ENCODE measurements at places on chromosomes 2 and 18.

- no peaks in the 10 kb centered on the region for H3K27me3 ChIP-seq
- peaks cover under 1% of the 10 kb centered on the region for H3K36me3 ChIP-seq
- DNase-seq = no peak
- no peak overlapping the region for H3K4me3 ChIP-seq
Measured at GRCh38 chr18:8339952-8340351, 269.3 kb upstream of the RAB12 start.

DNA sequence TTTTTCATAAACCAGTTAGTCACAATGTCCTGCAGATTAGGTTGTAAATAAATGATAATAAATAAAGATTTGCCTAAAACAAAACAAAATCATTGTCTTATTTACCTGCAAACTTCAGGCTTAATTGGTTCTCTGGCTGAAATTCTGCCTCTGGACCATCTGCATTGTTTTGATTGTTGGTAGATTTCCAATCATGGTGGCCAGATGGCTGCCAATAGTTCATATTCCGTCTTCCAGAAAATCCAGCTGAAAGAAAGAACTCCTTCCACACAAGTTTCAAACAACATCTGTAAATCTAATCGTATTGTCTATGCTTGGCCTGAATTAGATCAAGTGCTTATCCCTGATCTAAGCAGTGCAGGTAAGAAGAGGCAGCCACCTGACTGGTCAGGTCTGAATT, 771.1 kb upstream of the ZEB2 start:
- no peaks in the 10 kb centered on the region for H3K36me3 ChIP-seq

GRCh38 chr2:74212702-74213410, 14.4 kb downstream of the MTHFD2 start:
- DNase-seq = no peak
- no peak overlapping the region for H3K4me3 ChIP-seq
- no peaks in the 10 kb centered on the region for H3K27me3 ChIP-seq
- peaks cover 3% of the 10 kb centered on the region for H3K4me1 ChIP-seq
- no peak overlapping the region for H3K27ac ChIP-seq

DNA sequence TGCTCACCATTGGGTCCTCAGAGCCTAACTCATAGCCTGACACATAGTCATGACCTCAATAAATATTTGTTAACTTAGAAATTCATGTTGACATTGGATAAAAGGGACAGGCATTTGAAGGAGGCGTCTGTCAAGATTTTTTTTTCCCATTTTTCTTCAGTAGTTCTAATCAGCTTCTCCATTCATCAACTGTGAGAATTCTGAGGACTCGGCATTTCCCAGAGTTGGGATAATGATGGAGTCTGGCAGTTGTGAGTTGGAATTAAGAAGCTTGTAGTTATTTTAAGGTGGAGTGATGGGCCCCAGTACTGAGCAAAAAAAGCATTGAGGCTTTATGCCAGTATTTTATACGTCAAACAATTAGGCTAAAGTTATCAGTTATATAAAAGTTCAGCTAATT, 4.6 kb downstream of the SPATS2L start:
- H3K4me3 ChIP-seq = no peak overlapping the region
- H3K27ac ChIP-seq = peak overlapping the region; percentile 75

GRCh38 chr2:189631849-189632248, 29.4 kb upstream of the ASNSD1 start:
- peaks cover 41% of the 10 kb centered on the region for H3K4me1 ChIP-seq
- no peaks in the 10 kb centered on the region for H3K36me3 ChIP-seq
- peak overlapping the region; percentile 50 for H3K27ac ChIP-seq
- no peak overlapping the region for H3K4me3 ChIP-seq
- DNase-seq = no peak

- H3K36me3 ChIP-seq = no peaks in the 10 kb centered on the region
- H3K27me3 ChIP-seq = peaks cover 4% of the 10 kb centered on the region
- H3K4me3 ChIP-seq = no peak overlapping the region
- H3K4me1 ChIP-seq = peaks cover 44% of the 10 kb centered on the region
- H3K27ac ChIP-seq = no peak overlapping the region
- DNase-seq = no peak
Measured at GRCh38 chr2:173797586-173798263, 167.4 kb downstream of the SP3 start.

- peaks cover 23% of the 10 kb centered on the region for H3K27me3 ChIP-seq
- H3K4me1 ChIP-seq = peaks cover 26% of the 10 kb centered on the region
- no peak overlapping the region for H3K4me3 ChIP-seq
- DNase-seq = no peak
Measured at GRCh38 chr2:223643309-223643708, 41.1 kb upstream of the SCG2 start.

- H3K27me3 ChIP-seq = peaks cover 80% of the 10 kb centered on the region
- no peaks in the 10 kb centered on the region for H3K36me3 ChIP-seq
- H3K27ac ChIP-seq = no peak overlapping the region
- peak; percentile 26 for DNase-seq
- H3K4me3 ChIP-seq = no peak overlapping the region
Measured at GRCh38 chr2:120424274-120424796, 78.4 kb downstream of the INHBB start.

DNA sequence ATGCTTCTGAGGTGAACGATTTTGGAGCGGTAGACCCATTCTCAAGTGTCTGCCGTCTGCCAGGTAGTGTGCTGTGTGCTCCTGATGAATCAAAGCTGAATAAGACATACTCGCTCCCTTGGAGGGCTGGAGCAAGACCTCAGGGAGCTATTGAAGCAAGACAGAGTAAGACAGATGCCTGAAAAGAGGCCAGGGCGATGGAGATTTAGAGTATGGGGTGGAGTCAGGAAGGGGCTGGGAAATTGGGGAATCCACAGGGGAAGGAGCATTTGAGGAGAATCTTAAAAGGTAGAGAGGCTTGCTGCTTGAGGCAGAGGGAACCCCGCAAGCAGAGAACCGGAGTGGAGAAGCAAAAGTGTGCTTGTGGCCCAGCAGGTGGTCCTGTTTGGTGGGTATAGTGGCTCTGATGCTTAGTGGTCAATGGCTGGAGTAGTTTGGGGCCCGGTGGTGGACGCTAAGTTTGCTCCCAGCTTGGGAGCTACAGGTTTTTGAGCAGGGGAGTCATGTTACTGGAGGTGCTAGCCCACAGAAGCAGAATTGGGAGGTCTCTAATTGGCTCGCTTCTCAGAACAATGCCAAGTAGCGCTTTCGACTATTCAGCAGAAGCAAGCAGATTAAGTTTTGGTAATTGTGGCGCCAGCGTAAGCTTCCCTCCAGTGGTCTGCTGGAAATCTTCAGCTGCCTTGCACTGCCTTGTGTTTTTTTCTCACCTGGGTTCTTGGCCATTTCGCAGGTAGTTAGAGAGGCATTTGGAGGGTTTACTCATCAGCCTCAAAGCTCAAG, 2.0 kb downstream of the CNNM4 start:
- H3K4me1 ChIP-seq = peaks cover 56% of the 10 kb centered on the region
- H3K27ac ChIP-seq = peak overlapping the region; percentile 88
- peak overlapping the region; percentile 87 for H3K4me3 ChIP-seq
- no peaks in the 10 kb centered on the region for H3K36me3 ChIP-seq
- no peaks in the 10 kb centered on the region for H3K27me3 ChIP-seq

DNA sequence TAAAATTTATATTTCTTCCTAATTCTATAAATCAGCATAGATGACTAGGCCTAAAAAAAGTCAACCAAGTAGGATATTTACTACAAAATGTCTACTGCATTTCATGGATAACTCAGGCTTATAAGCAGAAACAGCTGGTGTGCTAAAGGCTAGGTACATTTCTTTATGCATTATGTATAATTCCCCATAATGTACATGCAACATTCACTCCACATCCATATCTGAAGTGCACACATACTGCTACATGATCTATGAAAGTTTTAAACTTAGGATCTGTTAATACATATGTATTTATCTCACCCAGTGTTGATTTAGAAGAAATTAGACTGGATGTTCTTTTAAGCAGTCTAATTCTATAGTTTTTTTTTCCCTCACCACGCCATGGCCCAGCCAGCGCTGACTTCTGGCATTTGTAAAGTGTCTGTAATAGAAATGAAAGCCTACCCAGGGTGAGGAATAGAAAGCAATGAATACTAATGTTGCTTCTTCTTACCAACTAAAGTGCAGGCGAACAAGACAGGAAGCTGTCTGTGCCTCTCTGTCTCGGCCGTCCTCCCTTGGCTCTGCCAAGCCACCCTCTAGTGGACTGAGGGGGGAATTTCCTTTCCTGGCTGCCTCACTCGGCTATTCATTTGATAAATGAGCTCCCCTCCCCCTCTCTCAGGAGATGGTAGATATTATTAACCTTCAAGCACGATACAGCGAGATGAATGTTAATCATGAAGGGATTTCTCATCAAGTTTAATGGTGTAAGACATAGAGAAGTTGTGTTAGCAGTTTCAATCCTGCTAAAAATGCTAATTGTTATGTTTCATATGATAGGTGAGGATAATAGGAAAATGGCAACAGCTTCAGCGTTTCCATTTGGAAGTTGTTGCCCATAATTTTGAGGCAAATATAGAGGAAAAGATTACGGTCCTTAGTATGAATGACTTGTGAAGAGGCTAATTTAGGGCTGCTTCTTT, 384.5 kb downstream of the MTX2 start:
- H3K27me3 ChIP-seq = peaks cover 24% of the 10 kb centered on the region
- peak; percentile 50 for DNase-seq
- H3K4me3 ChIP-seq = no peak overlapping the region

DNA sequence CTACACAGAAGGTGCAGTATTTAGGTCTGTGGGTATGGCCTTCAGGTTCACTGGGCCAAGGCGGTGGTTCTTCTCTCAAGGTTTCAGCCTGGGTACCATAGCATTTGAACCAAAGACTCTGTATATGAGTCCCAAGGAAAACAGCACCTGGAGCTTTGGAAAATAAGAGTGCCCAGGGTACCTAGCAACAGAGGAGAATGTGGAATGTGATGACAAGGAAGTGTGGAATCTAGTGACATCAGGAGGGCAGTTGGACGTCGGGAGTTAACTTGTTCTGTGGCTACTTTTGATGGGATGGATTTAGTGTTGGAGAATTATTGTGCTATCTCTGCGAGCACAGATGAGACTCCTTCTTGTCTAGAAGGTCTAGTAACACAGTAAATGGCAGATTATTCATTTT, 201.2 kb downstream of the NOL4 start:
- H3K27me3 ChIP-seq = no peaks in the 10 kb centered on the region
- no peak overlapping the region for H3K27ac ChIP-seq
- peaks cover 4% of the 10 kb centered on the region for H3K4me1 ChIP-seq
- H3K4me3 ChIP-seq = no peak overlapping the region

DNA sequence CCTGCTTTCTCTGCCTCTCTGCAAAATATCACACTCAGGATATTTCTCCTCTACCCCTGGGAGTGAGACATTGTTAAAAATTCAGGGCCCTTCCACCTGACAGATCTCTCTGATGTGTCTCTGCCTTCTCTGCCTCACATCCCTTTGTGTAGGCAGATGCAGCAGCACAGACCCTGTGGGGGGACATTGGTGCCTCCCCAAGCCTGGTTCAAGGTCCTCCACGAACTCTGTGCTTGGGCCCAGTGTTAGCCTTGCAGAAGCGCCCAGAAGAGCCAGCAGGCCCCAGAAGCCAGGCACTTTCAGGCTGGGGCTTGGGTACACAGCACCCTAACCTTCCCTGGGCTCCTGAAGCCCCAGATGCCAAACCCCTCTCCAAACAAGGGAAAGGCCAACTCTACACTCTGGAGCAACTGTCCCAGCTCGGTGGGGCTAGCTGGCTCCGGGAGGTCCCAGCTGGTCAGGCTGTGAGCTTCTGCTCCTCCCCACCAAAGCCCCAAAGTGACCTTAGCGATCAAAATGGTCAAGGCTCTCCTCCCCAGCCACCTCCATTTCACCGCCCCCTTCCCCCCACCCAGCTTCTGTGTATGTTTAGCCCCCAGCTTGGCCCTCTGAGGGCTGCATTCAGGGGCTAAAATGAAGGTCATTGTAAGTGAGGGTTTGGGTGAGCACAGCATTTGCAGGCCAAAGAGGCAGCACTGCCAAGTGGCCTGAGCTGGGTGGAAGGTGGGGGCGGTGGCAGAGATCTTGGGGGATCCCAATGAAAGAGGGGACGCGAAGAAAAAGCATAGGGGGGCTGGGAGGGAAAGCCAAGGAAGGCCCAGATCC, 2.6 kb downstream of the HOXD9 start:
- H3K27me3 ChIP-seq = peaks cover 95% of the 10 kb centered on the region
- H3K4me3 ChIP-seq = no peak overlapping the region
- DNase-seq = no peak
- peaks cover 19% of the 10 kb centered on the region for H3K4me1 ChIP-seq

GRCh38 chr2:109352056-109352897, 223.3 kb downstream of the SH3RF3 start:
- H3K36me3 ChIP-seq = no peaks in the 10 kb centered on the region
- no peak for DNase-seq
- peaks cover 12% of the 10 kb centered on the region for H3K4me1 ChIP-seq
- no peak overlapping the region for H3K4me3 ChIP-seq

DNA sequence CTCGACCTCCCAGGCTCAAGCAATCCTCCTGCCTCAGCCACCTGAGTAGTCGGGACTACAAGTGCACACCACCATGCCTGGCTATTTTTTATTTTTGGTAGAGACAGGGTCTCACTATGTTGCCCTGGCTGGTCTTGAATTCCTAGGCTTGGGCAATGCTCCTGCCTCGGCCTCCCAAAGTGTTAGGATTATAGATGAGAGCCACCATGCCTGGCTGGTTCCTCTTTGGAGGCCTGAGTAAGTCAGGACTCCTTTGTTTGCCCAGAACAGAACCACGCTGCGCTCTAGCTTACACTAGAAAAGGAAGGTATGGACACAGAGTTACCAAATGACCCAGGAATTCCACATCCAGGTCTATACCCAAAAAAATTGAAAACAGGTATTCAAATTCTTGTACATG, 135.9 kb upstream of the SLC1A4 start:
- no peak overlapping the region for H3K27ac ChIP-seq
- peaks cover 21% of the 10 kb centered on the region for H3K4me1 ChIP-seq
- no peak for DNase-seq

DNA sequence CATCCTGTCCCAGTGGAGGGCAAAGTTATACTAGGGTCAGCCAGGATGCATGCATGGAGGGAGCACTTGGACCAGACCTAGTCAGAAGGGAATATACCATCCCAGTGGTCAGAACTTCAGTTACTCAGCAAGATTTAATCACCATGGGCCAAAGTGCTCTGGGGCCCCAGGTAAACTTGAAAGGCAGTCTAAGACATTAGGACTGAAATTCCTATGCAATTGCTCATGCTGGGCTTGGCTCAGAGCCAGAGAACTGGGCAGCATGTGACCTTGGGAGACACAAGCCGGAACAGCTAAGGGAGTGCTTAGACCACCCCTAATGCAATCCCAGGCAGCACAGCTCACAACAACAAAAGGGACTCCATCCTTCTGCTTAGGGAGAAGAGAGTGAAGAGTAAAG, 401.3 kb downstream of the KCNJ3 start:
- H3K27me3 ChIP-seq = no peaks in the 10 kb centered on the region
- H3K4me1 ChIP-seq = peaks cover 9% of the 10 kb centered on the region
- H3K36me3 ChIP-seq = peaks cover 10% of the 10 kb centered on the region
- no peak overlapping the region for H3K4me3 ChIP-seq

DNA sequence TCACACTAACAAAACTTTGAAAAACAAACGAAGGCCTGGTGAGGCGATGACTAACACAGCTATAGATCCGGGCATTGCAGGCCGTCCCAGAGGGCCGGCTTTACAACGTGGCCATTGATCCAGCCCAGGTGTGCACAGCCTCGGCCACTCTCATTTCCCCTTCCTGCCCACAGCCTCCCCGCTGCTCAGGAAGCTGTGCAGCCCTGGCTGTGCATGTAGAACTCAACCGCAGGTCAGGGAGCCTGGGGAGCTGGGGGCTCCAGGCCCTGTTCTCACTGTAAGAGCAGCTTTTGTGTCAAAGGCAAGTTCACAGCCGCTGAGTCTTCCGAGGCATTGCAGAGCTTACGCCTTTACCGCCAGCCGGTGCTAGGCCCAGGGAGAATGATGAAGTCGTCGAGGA, 87.2 kb downstream of the LONRF2 start:
- H3K4me3 ChIP-seq = no peak overlapping the region
- no peaks in the 10 kb centered on the region for H3K36me3 ChIP-seq
- H3K4me1 ChIP-seq = peaks cover 26% of the 10 kb centered on the region
- no peak overlapping the region for H3K27ac ChIP-seq
- no peak for DNase-seq

All from mesothelial cell of epicardium (in vitro differentiated cells).